ENCODE measurements at places on chromosomes 2 and 18. TPM values are rescaled to one million over a fixed set of nuclear protein-coding genes. Genes with fewer than 3 reads are reported as not detected.

- no peak for DNase-seq
Measured at GRCh38 chr2:208609166-208609804, 202.7 kb downstream of the PTH2R start.

DNA sequence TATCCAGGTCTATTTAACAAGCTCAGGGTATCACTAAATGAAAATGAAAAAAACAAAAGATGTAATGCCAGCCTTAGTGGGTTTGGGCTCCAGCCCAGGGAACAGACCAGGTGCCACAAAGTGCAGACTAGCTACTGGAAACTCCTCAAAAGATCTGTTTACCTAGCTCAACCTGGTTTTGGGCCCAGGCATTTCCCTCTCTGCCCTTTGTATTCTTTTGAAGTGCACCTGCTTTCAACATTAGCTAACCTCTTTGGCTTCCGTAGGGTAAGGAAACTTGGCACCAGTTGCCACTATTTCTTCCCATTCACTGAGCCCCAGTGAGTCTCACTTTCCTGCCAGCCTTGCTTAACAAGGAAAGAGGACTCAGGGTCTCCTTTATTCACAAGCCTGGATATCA, 123.6 kb upstream of the CDCA7 start:
- DNase-seq, result peak; percentile 84

GRCh38 chr2:126921066-126921465, 22.4 kb downstream of the TEX51 start:
- DNase-seq, result no peak

DNA sequence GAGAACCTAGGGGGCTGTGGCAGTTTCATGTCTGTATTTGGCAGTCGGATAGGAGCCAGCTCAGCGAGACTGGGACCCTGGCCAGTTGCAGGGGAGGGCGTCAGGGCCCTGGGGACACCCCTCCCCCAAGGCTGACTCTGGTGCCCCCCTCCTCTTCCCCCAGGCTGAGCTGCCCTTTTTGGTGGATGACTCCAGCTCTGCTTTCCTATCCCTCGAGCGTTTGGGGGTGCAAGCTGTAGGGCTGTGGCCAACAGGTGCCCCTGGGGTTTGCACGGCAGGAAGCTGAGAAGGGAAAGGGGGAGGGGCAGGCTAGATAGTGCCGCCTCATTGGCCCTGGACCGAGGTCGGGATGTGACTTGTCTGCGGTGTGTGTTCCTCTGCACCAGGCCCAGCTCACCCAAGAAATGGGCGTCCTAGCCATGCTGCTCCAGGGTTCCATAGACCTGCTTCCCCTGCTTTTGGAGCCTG, 26.4 kb downstream of the SPEG start:
- no peak for DNase-seq

- DNase-seq, result no peak
Measured at GRCh38 chr2:174445248-174445647, 41.6 kb downstream of the GPR155 start.

KCNG2 gene
- not detected for total RNA-seq

GRCh38 chr2:215868846-215869543, 144.4 kb downstream of the MREG start:
- DNase-seq, result no peak

- DNase-seq, result peak; percentile 34
Measured at GRCh38 chr18:11387880-11388279, 221.5 kb upstream of the SLC35G4 start.

DNA sequence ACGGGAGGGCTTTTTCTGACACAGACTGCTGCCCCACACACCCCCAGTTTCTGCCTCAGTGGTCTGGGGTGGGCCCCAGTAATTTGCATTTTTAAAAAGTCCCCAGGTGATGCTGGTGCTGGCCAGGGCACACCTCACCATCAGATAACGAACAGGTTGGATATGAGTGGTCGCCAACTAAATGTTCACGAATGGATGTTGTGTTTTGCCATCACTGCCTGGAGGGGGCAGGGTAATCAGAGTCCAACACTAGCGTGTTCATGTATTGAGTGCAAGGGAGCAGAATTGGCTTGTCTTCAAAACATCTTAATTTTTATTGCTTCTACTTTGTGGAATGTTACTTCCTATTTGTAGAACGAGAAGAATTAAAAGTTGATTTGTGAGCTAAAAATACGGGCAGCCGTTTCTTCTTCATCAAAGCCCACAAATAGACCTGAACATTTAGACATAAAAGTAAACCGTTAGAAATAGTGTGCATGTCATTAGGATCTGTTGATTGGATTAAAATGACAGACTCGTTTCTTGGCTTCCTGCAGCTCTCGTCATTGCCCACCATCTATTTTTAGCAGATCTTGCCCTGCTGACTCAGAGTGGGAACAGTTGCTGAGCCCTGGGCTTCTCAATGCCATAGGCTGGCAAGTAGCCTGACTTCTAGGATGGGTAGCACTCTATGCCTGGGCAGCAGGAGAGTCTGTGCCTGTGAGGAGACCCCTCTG, 45.2 kb downstream of the NCK2 start:
- DNase-seq, result no peak

- no peak for DNase-seq
Measured at GRCh38 chr2:118049140-118049815, 35.4 kb upstream of the CCDC93 start.

DNA sequence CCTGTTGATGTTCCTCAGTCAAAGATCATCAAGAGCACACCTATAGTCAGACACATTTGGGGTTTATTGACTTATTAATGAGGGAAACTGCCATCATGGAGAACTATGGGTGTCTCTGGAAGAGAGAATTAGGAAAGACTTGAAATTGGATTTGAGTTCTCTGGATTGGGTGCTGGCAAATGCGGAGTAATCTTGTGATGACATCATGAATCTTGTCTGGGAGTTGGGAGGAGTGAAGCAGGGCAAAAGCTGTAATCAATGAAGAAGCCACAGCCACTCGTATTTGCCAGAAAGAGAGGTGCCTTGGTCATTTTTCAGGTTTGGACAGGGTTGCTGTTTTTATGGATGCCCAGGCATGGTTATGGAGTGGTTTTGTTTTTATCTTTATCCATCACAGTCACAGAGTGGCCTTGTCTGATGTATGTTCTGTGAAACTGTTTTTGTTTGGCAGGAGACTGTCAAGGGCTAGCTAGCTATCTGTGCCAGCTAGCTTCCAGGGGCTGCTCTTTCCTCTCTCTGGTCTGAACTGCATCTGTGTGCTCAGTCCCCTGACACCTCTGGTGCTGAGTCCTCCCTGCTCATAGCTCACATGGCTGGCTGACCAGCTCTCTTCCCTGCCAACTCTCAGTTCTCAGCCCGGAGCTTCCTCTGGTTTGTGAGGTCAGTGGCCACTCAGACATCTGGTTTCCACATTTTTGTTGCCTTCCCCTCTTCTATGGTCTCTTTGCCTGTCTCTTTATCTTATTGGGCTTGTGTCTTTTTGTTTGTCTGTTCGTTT, 193.4 kb upstream of the RMP24 start:
- no peak for DNase-seq

- peak; percentile 31 for DNase-seq
Measured at GRCh38 chr2:17830053-17831034, 14.1 kb downstream of the MSGN1 start.

MERTK gene
- total RNA-seq, result 5.2 TPM

POU3F3 gene
- not detected for total RNA-seq

DNA sequence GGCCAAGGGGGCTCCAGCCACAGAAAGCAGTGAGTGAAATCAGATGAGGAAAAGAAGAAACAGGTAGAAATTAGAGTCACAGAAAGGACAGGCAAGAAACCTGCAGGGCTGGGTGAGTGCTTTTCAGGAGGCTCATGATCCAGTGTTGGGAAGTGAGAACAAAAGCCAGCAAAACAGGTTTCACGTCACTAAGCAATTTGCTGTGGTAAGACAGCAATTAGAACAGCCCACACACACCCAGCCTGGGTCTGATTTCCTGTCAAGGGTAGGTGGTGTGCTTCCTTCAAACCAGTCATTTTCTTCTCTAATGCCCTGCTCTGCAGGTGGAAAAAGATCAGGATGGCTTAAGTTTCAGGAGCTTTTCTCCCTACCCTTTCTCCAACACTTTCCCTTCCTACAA, 52.9 kb upstream of the XDH start:
- DNase-seq, result no peak

SGO2 gene
- 0.75 TPM for total RNA-seq

GRCh38 chr2:74379851-74380789, at the start of gene DCTN1:
Gene DCTN1, minus strand, starts transcription at chr2:74380311. Its CDS starts 274 bp downstream, at chr2:74380037.
- DNase-seq, result peak; percentile 32

DNA sequence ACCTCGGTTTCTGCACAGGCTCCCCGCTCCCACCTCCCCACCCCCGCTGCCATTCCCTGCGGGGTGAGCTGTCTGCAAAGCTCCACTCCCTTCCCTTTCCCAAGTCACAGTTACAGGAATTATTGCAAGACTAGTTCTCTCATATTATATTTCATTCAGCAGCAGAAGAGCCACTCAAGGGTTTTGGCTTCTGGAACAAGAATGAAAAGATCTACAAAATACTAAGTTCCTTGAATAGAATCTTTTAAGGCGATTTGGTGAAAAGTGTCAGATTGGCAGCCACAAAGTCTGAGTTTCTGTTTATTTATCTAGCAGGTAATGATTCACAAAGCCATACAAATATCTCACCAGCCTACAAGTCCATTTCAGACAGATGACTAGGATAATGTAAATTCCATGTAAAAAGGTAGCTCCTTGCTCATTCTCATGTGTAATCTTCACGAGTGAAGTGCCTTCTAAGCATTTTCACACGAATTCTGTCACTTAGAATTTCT, 221.9 kb upstream of the RBBP8 start:
- DNase-seq, result peak; percentile 23

DNA sequence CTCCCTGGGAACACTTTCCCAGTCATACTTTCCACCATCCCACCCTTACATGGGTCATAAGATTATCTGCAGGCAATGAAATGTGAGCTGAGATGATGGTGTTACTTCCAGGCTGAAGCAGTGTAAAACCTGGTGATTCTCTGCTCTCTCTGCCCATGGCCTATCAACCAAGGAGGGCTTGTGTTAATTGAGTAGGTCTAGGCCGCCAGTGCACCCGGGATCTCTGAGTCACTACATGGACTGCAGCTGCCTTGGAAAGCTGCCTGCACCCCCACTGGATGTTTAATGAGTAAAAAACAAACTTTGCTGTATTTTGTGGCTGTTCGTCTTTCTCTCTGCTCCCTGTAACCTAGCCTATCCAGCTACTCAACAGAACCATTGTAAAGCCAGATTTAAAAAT, 451.7 kb upstream of the SMIM21 start:
- no peak for DNase-seq

GRCh38 chr18:13288509-13289133, 70.1 kb downstream of the LDLRAD4 start:
- no peak for DNase-seq

SCN3A gene
- 1.2 TPM for total RNA-seq

DNA sequence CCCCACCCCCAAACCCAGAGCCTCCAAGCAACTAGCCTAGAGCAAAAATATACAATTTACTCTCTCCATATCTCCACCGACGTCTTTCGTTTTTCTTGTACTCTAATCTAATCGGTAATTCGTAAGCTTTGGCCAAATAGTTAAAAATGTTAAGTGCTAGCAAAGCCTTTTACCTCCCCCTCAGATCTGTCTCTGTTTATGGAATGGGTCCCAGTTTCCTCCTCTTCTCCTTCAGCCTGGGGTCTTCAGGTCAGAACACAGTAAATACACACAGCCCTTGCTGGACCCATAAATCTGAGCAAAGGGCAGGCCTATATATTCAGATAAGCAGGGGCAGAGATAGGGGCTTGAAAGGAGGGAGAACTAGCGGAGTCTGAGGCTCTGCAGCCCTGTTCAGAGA, 267.4 kb downstream of the MEIS1 start:
- DNase-seq, result no peak

CDK15 gene
- total RNA-seq, result 0.09 TPM

ITPRIPL1 gene
- 0.58 TPM for total RNA-seq

DNA sequence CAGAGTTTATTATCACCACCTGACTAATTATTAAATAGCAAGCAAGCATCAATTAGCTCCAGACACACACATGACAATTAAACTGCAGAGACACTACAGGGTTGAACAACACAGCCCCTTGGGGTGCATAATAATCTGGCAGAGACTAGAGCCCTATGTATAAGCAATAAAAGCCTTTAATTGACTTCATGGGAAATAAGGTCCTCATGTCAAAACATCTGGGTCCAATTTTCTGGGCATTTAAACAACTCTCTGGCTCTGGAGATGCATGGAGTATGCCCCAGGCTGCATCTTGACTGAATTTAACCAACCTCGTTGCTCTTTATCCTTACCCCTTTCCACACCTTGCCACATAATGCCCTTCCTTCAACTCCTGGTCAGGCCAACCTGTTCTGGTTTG, 270.7 kb upstream of the THUMPD2 start:
- no peak for DNase-seq

GRCh38 chr2:15795426-15795825, 144.9 kb upstream of the MYCN start:
- no peak for DNase-seq

DNA sequence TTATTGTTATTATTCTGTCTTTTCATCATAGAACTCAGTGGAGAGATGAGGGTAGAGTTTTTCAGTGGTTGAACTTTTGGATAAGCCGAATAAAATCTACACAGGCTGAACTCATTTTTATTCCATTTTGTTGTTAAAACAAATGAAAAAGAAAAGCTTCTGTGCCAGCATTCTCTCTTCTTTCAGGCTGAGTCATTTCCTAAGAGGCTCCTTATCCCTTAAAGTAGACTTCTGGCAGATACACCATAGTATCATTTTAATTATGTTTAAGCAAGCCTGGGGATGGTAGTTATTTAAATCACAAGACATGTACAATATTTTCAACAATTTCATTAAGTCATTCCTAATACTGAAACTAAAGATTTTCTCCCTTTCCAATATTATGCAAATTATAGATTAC, 1364.0 kb upstream of the NRXN1 start:
- DNase-seq, result no peak

- no peak for DNase-seq
Measured at GRCh38 chr18:36887114-36887513, 58.2 kb downstream of the KIAA1328 start.

- DNase-seq, result no peak
Measured at GRCh38 chr2:8230466-8230865, 451.4 kb upstream of the ID2 start.

TEX44 gene
- not detected for total RNA-seq

DNA sequence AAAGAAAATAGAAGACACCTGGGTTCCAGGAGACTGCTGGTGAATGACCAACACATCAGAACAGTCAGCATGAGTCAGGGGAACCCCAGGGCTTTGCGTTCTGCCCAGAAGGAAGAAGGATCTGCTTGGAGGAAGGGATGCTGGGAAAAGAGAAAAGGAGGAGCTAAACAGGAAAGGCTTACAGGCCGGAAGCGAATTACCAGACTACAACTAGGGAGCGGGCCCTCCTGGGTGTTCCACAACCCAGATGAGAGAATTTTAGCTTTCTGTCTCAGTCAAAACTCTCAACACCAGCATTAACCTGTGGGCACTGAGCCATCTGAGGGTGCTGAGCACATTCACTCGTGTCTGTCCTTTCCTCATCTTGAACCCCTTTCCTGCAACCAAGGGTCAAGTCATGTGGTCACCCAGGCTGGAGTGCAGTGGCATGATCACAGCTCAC, 19.2 kb downstream of the CDC42EP3 start:
- no peak for DNase-seq
